Activated naive CD4-positive, alpha-beta T cell treated with anti-CD3 and anti-CD28 coated beads, Interleukin-2, amount 10 ng/mL, durations not matched to agents 7 days and 5 days (primary cell): ENCODE measurements at places on chromosomes 16 and 17.
A peak's percentile ranks its signal among the peaks of the same experiment; 100 is the strongest.

- no peak overlapping the region for H3K4me3 ChIP-seq
- H3K36me3 ChIP-seq = peaks cover 1% of the 10 kb centered on the region
- H3K4me1 ChIP-seq = no peaks in the 10 kb centered on the region
- peaks cover 8% of the 10 kb centered on the region for H3K27me3 ChIP-seq
- no peak overlapping the region for H3K27ac ChIP-seq
Observed at GRCh38 chr17:56880571-56880970, 33.3 kb downstream of the TRIM25 start.

DNA sequence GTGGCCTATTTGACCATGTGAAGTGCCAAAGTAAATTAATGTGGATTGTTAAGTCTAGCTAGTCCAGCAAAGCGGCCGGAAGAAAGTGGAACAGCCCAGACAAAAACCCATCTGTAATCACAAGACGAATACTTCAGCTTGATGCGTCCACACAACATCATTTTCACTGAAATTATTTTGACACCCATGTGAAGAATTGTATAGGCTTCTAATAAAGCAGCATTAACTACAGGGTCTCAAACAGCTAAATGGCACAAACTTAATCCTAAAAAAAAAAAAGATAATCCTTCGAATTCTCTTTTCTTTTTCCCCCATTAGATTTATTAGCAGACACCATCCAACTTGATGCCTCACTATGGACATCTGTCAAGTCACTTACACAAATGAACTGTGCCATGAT lies 73.8 kb downstream of the TOX3 start:
- no peak for DNase-seq
- H3K36me3 ChIP-seq = no peaks in the 10 kb centered on the region
- H3K4me1 ChIP-seq = no peaks in the 10 kb centered on the region
- H3K4me3 ChIP-seq = no peak overlapping the region

GRCh38 chr17:57963149-57963511 lies 7.9 kb upstream of the CUEDC1 start:
- no peak for DNase-seq
- H3K36me3 ChIP-seq = no peaks in the 10 kb centered on the region
- no peaks in the 10 kb centered on the region for H3K4me1 ChIP-seq
- no peak overlapping the region for H3K27ac ChIP-seq
- H3K4me3 ChIP-seq = no peak overlapping the region
- peaks cover 56% of the 10 kb centered on the region for H3K27me3 ChIP-seq

GRCh38 chr17:8326511-8327302 lies 12.9 kb upstream of the ODF4 start:
- peak overlapping the region; percentile 52 for H3K4me3 ChIP-seq
- H3K4me1 ChIP-seq = peaks cover 32% of the 10 kb centered on the region
- no peak overlapping the region for H3K27ac ChIP-seq
- H3K36me3 ChIP-seq = no peaks in the 10 kb centered on the region
- DNase-seq = peak; percentile 48
- H3K27me3 ChIP-seq = peaks cover 65% of the 10 kb centered on the region

DNA sequence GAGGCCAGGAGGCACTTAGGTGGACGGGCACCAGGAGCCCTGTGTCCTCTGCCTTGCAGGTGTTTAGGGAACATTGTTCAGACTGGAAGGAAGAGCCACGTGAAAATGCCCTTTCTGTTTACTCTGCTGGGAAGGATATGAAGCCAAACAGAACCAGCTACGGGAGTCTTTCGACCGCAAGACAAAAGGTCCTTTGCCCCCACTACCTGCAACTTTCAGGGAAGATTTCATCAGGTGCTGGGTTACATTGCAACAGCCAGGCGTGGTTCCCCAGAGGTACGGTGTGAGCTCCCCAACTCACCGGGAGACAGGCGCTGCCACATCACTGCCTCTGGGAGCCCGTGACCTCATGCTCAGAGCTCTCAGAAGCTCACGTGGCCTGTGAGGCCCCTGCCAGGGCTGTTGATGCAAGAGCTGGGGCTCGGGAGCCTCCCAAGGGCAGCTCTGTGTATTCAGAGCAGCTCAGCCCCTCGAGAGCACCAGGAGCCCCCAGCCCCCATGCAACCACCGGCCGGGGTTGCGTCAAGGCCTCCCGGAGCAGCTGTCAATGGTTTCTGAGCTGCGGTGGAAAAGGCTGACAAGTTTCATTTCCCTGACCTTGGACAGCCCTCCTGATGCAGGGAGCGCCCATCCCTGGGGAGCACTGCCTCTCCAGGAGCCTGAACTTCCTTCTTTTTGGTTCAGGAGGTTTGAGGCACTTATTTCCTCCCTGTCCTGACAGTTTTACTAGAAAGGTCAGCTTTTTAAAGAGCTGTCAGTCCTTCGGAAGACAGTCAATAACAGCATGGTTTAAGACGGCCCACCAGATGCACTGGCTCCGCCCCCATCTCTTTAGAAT lies 42.1 kb downstream of the TBC1D16 start:
- peaks cover 29% of the 10 kb centered on the region for H3K27me3 ChIP-seq
- H3K4me3 ChIP-seq = no peak overlapping the region
- DNase-seq = peak; percentile 70
- H3K4me1 ChIP-seq = peaks cover 64% of the 10 kb centered on the region
- H3K36me3 ChIP-seq = no peaks in the 10 kb centered on the region

GRCh38 chr17:30824002-30824355 lies 513 bp downstream of the CRLF3 start:
- peak; percentile 58 for DNase-seq
- peak overlapping the region; percentile 96 for H3K4me3 ChIP-seq
- H3K4me1 ChIP-seq = peaks cover 52% of the 10 kb centered on the region

- no peak for DNase-seq
- H3K4me3 ChIP-seq = no peak overlapping the region
- H3K27me3 ChIP-seq = no peaks in the 10 kb centered on the region
- peaks cover 9% of the 10 kb centered on the region for H3K36me3 ChIP-seq
- H3K4me1 ChIP-seq = no peaks in the 10 kb centered on the region
Observed at GRCh38 chr17:4870855-4871254, 28.5 kb upstream of the C17orf107 start.

GRCh38 chr16:6483469-6484033 lies 849.1 kb upstream of the RBFOX1 start:
- H3K4me3 ChIP-seq = no peak overlapping the region
- peaks cover 3% of the 10 kb centered on the region for H3K27me3 ChIP-seq
- DNase-seq = no peak
- no peak overlapping the region for H3K27ac ChIP-seq
- H3K4me1 ChIP-seq = no peaks in the 10 kb centered on the region
- H3K36me3 ChIP-seq = no peaks in the 10 kb centered on the region

- H3K4me3 ChIP-seq = no peak overlapping the region
- DNase-seq = no peak
- peaks cover 67% of the 10 kb centered on the region for H3K36me3 ChIP-seq
- no peaks in the 10 kb centered on the region for H3K27me3 ChIP-seq
Observed at GRCh38 chr17:82943751-82944150, 103.9 kb upstream of the ZNF750 start.

GRCh38 chr17:27544350-27545131 lies 86.4 kb upstream of the LGALS9 start:
- H3K4me1 ChIP-seq = peaks cover 77% of the 10 kb centered on the region
- H3K36me3 ChIP-seq = peaks cover 1% of the 10 kb centered on the region
- no peaks in the 10 kb centered on the region for H3K27me3 ChIP-seq

DNA sequence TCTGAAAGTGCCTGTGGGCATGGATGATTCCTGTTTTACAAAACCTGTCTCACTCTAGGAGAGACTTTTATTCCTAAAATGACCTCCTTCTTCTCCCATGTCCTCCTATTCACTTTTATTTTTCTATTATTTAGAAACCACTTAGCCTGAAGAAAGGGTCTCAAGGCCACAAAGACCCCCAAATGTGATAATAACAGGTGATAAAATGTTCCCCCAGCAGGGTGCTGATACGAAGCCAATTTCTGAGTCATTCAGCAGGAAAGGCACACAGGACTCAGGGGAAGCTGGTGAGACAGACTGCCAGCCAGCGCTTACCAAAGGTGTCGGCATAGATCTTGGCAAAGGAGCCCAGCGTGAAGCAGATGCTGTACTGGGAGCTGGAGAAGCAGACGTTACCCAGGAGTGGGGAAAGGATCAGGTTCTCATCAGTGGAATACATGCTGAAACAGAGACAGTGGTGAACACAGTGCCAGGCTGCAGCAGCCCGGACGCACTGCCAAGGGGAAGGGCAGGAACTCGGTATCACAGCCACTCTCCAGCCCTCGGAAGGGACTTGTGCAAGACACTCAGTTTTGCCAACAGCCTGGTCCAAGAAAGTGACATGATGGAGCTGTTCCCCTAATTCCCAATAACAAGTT lies 24.6 kb downstream of the HIGD1B start:
- no peak for DNase-seq
- H3K36me3 ChIP-seq = peaks cover 33% of the 10 kb centered on the region
- H3K27me3 ChIP-seq = no peaks in the 10 kb centered on the region

- H3K4me3 ChIP-seq = no peak overlapping the region
- H3K27ac ChIP-seq = no peak overlapping the region
- no peaks in the 10 kb centered on the region for H3K4me1 ChIP-seq
- H3K36me3 ChIP-seq = no peaks in the 10 kb centered on the region
Observed at GRCh38 chr17:73419881-73420280, 108.1 kb upstream of the CDC42EP4 start.

- H3K4me1 ChIP-seq = peaks cover 4% of the 10 kb centered on the region
- no peak overlapping the region for H3K4me3 ChIP-seq
- H3K27me3 ChIP-seq = no peaks in the 10 kb centered on the region
- H3K36me3 ChIP-seq = peaks cover 2% of the 10 kb centered on the region
- peak overlapping the region; percentile 62 for H3K27ac ChIP-seq
Observed at GRCh38 chr17:72684405-72685020, 408.0 kb downstream of the SLC39A11 start.

- H3K27me3 ChIP-seq = no peaks in the 10 kb centered on the region
- no peak for DNase-seq
- H3K27ac ChIP-seq = no peak overlapping the region
- no peaks in the 10 kb centered on the region for H3K4me1 ChIP-seq
- H3K36me3 ChIP-seq = no peaks in the 10 kb centered on the region
Observed at GRCh38 chr16:5653789-5654188, 556.2 kb upstream of the EEF2KMT start.

DNA sequence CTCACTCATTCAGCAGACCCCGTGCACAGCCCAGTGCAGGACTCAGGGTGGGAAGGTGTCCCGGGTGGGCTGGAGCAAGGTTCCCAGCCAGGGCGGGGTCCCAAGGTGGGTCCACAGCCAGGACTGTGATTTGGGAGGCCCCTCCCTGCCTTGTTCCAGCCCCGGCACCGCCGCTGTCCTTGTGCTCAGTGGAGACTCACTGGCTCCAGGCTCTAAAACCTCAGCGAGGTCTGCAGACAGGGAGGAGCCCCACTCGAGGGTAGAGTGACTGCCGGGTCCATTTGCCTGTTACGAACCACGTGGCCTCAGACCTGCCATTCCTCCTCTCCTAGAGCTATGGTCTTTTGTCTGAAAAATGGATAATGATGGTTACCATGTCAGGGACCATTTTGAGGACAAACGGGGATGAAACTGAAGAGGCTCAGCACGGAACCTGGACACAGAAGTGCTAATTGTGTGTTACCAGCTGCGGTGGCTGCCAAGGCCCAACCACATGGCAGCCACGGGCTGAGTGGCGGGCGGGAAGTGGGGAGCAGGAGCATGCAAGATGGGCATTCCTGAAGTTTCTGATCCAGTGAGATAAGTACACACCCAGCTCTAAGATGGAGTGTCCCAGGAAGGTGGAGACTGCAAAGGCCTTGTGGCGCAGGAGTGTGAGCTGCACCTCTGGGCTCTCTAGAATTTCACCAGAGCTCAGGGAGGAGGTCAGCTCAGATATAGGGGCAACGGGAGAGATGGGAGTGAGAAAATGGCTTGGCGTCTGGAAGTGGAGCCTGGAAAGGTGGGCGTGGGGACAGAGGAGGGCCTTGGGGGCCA lies 317.6 kb downstream of the SEC14L1 start:
- H3K4me3 ChIP-seq = peak overlapping the region; percentile 100
- peaks cover 74% of the 10 kb centered on the region for H3K4me1 ChIP-seq
- H3K36me3 ChIP-seq = peaks cover 78% of the 10 kb centered on the region
- H3K27ac ChIP-seq = peak overlapping the region; percentile 94
- no peaks in the 10 kb centered on the region for H3K27me3 ChIP-seq

- peaks cover 65% of the 10 kb centered on the region for H3K27me3 ChIP-seq
- H3K36me3 ChIP-seq = no peaks in the 10 kb centered on the region
- H3K4me1 ChIP-seq = peaks cover 6% of the 10 kb centered on the region
- no peak for DNase-seq
Observed at GRCh38 chr17:68592009-68592408, 9.2 kb downstream of the FAM20A start.

DNA sequence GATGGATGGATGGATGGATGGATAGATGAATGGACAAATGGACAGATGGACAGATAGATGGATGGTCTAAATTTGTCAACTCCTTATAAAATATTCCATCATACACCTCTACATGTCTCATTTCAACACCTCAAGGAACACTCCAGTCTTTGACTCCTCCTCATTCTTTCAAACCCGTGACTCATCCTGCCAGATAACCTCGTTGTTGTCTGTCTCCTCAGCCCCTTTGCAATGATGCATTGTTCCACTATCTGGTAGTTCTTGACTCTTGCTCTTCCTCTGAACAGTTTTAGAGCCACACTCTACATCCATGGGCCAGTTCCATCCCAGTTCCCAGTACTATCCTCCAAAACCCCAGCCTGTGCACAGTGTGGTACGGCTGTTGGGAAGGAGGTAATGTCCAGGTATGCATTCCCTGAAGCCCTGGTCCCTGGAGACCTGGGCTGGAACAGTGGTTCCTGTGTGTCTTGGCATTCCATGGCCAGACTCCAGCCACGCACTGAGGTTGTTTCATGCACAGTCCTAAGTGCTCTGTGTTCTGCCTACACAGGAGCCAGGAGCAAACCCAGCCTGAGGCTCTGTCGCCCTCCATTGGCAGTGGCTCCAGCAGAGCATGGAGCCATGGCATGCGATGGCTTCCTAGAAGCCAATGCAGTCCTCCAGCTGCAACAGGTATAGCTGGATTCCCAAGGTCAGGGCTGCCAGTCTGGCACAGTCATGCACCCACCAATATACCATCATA lies 105.7 kb downstream of the C17orf67 start:
- no peaks in the 10 kb centered on the region for H3K4me1 ChIP-seq
- peaks cover 9% of the 10 kb centered on the region for H3K27me3 ChIP-seq
- no peak overlapping the region for H3K4me3 ChIP-seq
- H3K36me3 ChIP-seq = no peaks in the 10 kb centered on the region
- no peak overlapping the region for H3K27ac ChIP-seq
- no peak for DNase-seq

DNA sequence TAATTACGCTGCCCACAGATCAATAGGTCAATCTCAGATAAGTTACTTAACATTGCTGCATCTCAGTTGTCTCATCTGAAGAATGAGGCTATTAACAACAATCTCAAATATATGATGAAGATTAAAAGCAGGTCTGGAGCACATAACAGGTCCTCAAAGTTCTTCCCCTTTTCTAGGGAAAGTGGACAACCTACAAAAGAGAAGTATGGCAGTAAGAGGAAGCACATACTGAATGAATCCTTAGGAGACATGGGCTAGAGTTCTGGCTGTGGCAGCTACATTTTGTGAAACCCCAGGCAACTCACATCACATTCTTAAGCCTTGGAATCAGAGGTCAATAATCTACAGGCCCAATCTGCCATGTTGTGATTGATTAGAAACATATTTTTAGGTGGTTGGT lies 180.6 kb downstream of the PCTP start:
- H3K4me1 ChIP-seq = peaks cover 3% of the 10 kb centered on the region
- H3K36me3 ChIP-seq = no peaks in the 10 kb centered on the region
- H3K27me3 ChIP-seq = no peaks in the 10 kb centered on the region
- H3K27ac ChIP-seq = no peak overlapping the region
- DNase-seq = no peak

GRCh38 chr17:63841350-63842172 lies 924 bp downstream of the SMARCD2 start:
- peaks cover 3% of the 10 kb centered on the region for H3K27me3 ChIP-seq
- H3K27ac ChIP-seq = peak overlapping the region; percentile 95
- H3K4me3 ChIP-seq = peak overlapping the region; percentile 96
- DNase-seq = peak; percentile 46
- H3K36me3 ChIP-seq = peaks cover 16% of the 10 kb centered on the region
- H3K4me1 ChIP-seq = peaks cover 54% of the 10 kb centered on the region

GRCh38 chr17:7392696-7393612 lies 1.4 kb downstream of the PLSCR3 start:
- H3K27ac ChIP-seq = peak overlapping the region; percentile 75
- H3K4me1 ChIP-seq = peaks cover 41% of the 10 kb centered on the region
- peak overlapping the region; percentile 94 for H3K4me3 ChIP-seq
- no peak for DNase-seq
- H3K36me3 ChIP-seq = peaks cover 47% of the 10 kb centered on the region
